EH (cell line): ENCODE measurements at places on chromosomes 2 and 18.

GRCh38 chr18:49022311-49023161, 71.8 kb upstream of the SMAD7 start:
- no peak for DNase-seq

GRCh38 chr2:74286725-74287124, 56.5 kb downstream of the SLC4A5 start:
- DNase-seq, result peak; percentile 7

- DNase-seq, result no peak
Measured at GRCh38 chr2:102585847-102586404, 33.4 kb upstream of the SLC9A2 start.

GRCh38 chr2:171323971-171324528, 109.7 kb downstream of the METTL8 start:
- no peak for DNase-seq

DNA sequence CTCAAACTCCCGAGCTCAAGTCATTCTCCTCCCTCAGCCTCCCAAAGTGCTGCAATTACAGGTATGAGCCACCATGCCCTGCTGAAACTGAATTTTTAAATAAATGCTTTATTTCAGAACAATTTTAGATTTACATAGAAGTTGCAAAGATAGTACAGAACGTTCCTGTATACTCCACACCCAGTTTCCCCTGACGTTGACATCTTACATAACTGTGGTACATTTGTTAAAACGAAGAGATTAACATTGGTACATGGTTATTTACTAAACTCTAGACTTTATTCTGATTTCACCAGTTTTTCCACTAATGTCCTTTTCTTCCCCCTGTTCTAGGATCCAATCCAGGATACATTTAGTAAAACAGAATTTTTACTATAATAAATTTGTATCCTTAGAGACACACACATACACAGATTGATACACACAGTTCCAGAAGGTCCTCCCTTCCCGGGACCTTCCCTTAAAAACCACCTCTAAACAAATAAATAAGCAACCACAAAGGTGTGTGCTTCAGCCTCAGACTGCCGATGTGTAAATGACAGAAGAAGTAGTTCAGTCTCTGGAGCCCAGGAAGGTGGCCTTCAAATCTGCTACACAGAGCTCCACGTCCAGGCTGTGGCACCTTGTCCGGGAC, 6.9 kb downstream of the NEU2 start:
- peak; percentile 11 for DNase-seq

- DNase-seq, result peak; percentile 26
Measured at GRCh38 chr2:220120041-220120440, 492.6 kb downstream of the SLC4A3 start.

DNA sequence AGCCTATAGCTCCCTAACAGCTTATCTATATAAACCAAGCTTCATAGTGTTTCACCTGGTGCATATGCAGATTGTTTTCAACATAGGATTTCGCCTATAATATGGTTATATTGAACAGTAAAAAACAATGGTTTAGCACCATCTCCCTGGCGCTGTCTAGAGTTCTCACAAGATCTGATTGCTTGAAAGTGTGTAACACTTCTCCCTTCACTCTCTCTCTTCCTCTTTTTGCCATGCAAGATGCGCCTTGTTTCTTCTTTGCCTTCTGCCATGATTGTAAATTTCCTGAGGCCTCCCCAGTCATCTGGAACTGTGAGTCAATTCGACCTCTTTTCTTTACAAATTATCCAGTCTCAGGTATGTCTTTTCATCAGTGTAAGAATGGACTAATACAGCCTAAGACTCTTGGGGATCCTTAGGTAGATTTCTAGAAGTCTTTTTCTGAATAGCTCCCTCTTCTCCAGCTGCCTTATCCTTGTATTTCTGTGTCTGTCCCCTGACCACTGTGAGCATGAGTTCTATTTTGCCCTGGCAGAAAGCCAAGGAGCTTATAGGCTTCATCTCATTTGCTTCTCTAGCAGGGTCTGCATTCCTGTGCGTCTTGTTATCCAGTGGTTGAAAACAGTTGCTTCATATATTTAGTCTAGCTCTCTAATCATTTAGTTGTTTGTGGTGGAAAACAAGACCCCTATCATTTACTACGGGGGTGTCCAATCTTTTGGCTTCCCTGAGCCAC, 401.6 kb downstream of the GPD2 start:
- DNase-seq, result no peak
